K562 (cell line): ENCODE measurements at places on chromosomes 7 and 10. TPM values are rescaled to one million over a fixed set of nuclear protein-coding genes. Genes with fewer than 3 reads are reported as not detected.

The MOGAT3 gene
- not detected in 2 replicates for total RNA-seq

The PNLIPRP3 gene
- total RNA-seq, result not detected in 2 replicates

The CFAP58 gene
- total RNA-seq, result 0.60 and 0.69 TPM in 2 replicates

The CNOT4 gene
- total RNA-seq, result 21.1 and 21.6 TPM in 2 replicates

The SLC35G1 gene
- total RNA-seq, result 4.5 and 6.1 TPM in 2 replicates

The CH25H gene
- not detected in 2 replicates for total RNA-seq

The COBL gene
- 0.11 and 0.27 TPM in 2 replicates for total RNA-seq

The SLC25A28 gene
- 18.5 and 20.3 TPM in 2 replicates for total RNA-seq

The BBS9 gene
- total RNA-seq, result 2.1 and 3.1 TPM in 2 replicates

The FGFR2 gene
- total RNA-seq, result 0.18 and 0.20 TPM in 2 replicates

The PCLO gene
- total RNA-seq, result not detected in 2 replicates

The AGMO gene
- 0.36 and 0.60 TPM in 2 replicates for total RNA-seq

The TSPAN12 gene
- 0.51 and 1.1 TPM in 2 replicates for total RNA-seq

The FEZF1 gene
- not detected in 2 replicates for total RNA-seq

The MYPN gene
- not detected in 2 replicates for total RNA-seq

The TFEC gene
- not detected in 2 replicates for total RNA-seq

The CALML3 gene
- total RNA-seq, result not detected in 2 replicates

The NRG3 gene
- not detected in 2 replicates for total RNA-seq

The SORBS1 gene
- 6.2 and 7.1 TPM in 2 replicates for total RNA-seq

The SH2D4B gene
- 0.13 TPM in 1 of 2 replicates, not detected in the other for total RNA-seq

The LBX1 gene
- total RNA-seq, result not detected in 2 replicates

The SUFU gene
- total RNA-seq, result 6.3 and 6.8 TPM in 2 replicates

The CHAT gene
- not detected in 2 replicates for total RNA-seq

The GBX1 gene
- not detected in 2 replicates for total RNA-seq

The OPN4 gene
- total RNA-seq, result not detected in 2 replicates

The ADAMTS14 gene
- total RNA-seq, result 30.4 and 31.7 TPM in 2 replicates

The BHLHA15 gene
- total RNA-seq, result 2.0 and 2.4 TPM in 2 replicates

The GRM8 gene
- 0.13 TPM in 1 of 2 replicates, not detected in the other for total RNA-seq

The IL15RA gene
- total RNA-seq, result 9.4 and 11.7 TPM in 2 replicates

The OIT3 gene
- not detected in 2 replicates for total RNA-seq

The AGR2 gene
- total RNA-seq, result 0.66 and 0.98 TPM in 2 replicates

The AHR gene
- 0.16 and 0.25 TPM in 2 replicates for total RNA-seq

The NME8 gene
- total RNA-seq, result not detected in 2 replicates

The MCM10 gene
- total RNA-seq, result 59.4 and 68.1 TPM in 2 replicates

The OR2A1 gene
- not detected in 2 replicates for total RNA-seq

The AKR1C4 gene
- total RNA-seq, result 0.13 TPM in 1 of 2 replicates, not detected in the other

The MNX1 gene
- total RNA-seq, result 8.0 and 9.5 TPM in 2 replicates

The MBL2 gene
- not detected in 2 replicates for total RNA-seq

The PIK3CG gene
- total RNA-seq, result 33.7 and 35.4 TPM in 2 replicates

The SNCG gene
- 86.6 and 93.6 TPM in 2 replicates for total RNA-seq

The HTR7 gene
- total RNA-seq, result 0.24 and 0.36 TPM in 2 replicates

The C10orf71 gene
- 4.5 and 4.9 TPM in 2 replicates for total RNA-seq

The CLCN1 gene
- not detected in 2 replicates for total RNA-seq

The ZDHHC6 gene
- total RNA-seq, result 18.1 and 19.3 TPM in 2 replicates

The ATOH7 gene
- total RNA-seq, result not detected in 2 replicates

The RBP4 gene
- 0.91 and 2.0 TPM in 2 replicates for total RNA-seq

The HMX3 gene
- 43.2 and 43.5 TPM in 2 replicates for total RNA-seq

The CADPS2 gene
- 0.04 and 0.18 TPM in 2 replicates for total RNA-seq

The TEX36 gene
- total RNA-seq, result not detected in 2 replicates

The ASIC3 gene
- total RNA-seq, result 2.9 and 3.2 TPM in 2 replicates

The ABLIM1 gene
- 0.49 and 0.81 TPM in 2 replicates for total RNA-seq

The PLEKHS1 gene
- total RNA-seq, result not detected in 2 replicates

The PLXDC2 gene
- total RNA-seq, result 0.09 and 0.16 TPM in 2 replicates

The VWA2 gene
- not detected in 2 replicates for total RNA-seq

The PAX2 gene
- not detected in 2 replicates for total RNA-seq

The HPSE2 gene
- 0.16 TPM in 1 of 2 replicates, not detected in the other for total RNA-seq
